ENCODE measurements at places on chromosomes 4 and X.

- no peak for DNase-seq
These were observed 207.1 kb upstream of the PCDH18 start for GRCh38 chr4:137739391-137739790.

DNA sequence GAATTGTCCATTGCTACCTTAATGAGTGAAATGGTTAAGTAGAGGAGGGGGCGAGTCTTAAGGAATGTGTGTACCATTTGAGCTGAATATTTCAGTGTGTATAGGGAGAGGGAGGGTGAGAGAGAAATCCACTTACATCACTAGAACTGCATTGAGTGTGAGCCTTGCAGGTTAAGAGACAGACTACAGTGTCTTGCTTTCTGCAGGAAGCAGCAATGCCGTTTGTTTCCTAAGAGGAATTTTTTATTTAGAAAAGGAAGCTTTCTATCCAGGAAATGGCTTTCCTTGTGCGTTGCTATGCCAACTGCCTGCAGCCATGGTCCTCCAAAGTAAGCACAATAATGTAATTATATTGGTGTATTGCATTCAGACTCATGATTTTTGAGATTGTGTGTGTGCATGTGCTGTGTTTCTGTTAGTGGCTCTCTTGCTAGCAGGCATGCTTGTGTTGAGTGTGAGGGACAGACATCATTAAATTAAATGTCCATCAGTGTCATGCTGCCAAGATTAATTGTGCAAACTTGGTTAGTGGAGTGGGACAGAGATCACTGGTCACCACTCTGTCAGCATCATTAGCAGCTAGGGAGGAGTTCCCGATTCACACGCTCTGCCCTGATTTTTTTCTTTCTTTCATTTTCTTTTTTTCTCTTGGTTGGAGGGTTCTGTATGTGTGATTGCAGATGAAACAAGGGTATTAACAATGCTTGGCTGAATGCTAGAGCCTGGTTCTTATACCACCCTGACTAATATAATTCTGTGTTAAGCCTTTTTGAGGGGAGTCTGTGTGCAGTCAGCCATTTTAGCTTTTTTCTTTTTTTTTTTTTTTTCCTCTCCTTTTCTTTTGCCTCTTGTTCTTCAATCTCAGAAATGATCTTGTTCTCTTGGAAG lies 164.3 kb downstream of the RAPGEF2 start:
- DNase-seq = no peak

GRCh38 chrX:15750611-15751154 lies 12.6 kb downstream of the CA5B start:
- DNase-seq = no peak

DNA sequence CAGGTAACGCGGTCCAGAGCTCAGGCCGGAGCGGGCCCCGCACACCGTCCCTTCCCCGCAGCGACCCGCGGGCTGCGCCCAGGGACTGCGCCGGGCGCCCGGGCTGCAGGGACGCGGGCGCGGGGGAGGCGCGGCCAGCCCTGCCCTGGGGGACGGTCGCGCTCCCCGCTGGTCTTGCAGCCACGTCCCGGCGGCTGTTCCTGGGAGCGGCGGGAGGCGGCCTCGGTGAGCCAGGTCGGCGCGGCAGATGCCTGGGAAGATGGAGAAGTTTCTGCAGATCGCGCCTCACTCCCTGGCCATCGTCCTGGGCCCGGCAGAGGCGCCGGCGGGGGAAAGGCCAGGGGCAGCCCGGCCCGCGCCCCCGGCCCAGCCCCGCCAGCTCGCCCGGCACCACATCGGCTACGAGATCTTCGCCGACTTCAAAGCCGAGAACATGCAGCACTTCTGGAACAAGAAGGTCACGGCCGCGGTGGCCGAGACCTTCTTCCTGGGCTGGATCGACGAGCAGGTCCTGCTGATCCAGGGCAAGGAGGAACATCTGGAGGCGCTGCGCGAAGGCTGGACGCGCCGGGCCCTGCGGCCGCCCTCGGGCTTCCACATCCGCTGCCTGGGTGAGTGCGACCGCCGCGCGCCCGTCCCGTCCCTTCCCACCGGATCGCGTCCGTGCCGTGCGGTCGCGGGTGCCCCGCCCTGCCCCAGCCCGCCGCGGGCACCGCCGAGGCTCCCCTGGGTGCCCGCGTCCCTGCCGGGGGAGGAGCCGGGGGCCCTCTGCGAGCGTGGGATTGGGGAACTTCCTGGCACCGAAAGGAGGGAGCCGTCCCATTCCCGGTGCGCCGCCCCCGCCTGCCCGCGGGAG lies 107.4 kb upstream of the STOX2 start:
- no peak for DNase-seq

- no peak for DNase-seq
These were observed 73.3 kb downstream of the ALPK1 start for GRCh38 chr4:112370466-112370865.

DNA sequence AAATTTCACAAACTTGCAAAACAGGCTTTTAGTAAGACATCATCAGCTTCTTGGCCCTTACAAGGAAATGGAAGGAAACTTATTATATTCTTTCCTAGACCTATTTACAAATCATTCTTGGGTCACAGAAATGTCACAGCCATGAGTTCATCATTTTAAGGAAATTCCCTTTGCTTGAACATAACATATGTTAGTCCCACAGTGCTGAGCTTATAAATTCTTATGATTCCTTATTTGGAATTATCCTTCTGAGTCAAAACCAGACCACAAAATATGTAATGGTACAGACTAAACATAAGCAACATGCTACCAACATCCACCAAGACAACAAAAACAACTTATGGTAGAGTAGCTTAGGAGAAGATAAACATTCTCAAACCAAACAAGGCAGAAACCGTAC lies 236.9 kb upstream of the CTSO start:
- no peak for DNase-seq

GRCh38 chr4:7539659-7540058 lies 104.9 kb upstream of the PSAPL1 start:
- no peak for DNase-seq

GRCh38 chr4:85722807-85723206 lies 247.9 kb downstream of the ARHGAP24 start:
- no peak for DNase-seq

- no peak for DNase-seq
These were observed 1953.1 kb upstream of the ADGRL3 start for GRCh38 chr4:59247032-59247431.

DNA sequence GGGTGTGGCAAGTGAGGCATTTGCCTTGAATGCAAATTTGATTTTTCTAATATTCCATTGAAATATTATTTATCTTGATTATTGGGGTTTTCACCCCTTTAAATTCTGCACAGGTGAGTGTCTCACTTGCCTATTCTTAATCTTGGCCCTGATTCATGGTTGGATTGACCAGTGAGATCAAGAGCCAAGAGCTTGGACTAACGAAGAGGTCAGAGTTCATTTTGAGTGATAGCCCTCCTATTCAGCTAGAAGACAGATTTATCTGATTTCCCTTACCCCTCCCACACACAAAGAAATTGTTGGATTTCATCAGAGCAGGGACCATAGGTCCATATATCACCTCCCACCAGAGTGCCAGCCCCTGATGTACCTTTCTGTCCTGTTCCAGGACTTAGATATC lies 11.6 kb upstream of the ACOT9 start:
- no peak for DNase-seq

GRCh38 chr4:610411-611261 lies 14.7 kb upstream of the PDE6B start:
- no peak for DNase-seq
